ENCODE measurements at places on chromosomes 11 and 22. TPM values are rescaled to one million over a fixed set of nuclear protein-coding genes. Genes with fewer than 3 reads are reported as not detected.

DNA sequence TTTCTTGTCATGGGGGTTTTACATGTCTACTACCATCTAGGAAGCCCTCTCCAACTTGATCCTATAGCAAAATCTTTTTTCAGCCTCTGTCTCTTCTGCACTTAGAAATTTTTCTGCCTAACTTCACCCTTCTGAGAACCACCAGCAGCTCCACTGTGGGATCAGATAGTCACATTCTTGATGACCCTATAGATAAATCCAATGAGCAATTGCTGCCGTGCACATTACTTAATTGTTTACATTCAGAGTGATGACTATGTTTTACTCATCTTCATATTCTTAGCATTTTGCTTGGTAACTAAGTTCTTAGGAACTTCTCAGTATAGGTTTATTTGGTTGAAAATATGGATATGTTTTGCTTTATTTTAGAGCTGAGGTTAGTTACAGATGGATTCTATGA is 12.4 kb upstream of the ETS1 start:
- no peaks in the 10 kb centered on the region for H3K4me1 ChIP-seq
- no peaks in the 10 kb centered on the region for H3K36me3 ChIP-seq
- DNase-seq, result no peak
- H3K27me3 ChIP-seq, result no peaks in the 10 kb centered on the region
- no peak overlapping the region for H3K4me3 ChIP-seq

- H3K4me1 ChIP-seq, result peaks cover 17% of the 10 kb centered on the region
- H3K36me3 ChIP-seq, result no peaks in the 10 kb centered on the region
- peak overlapping the region; percentile 28 for H3K27ac ChIP-seq
- no peak overlapping the region for H3K4me3 ChIP-seq
Observed at GRCh38 chr11:12169822-12170221, 59.4 kb downstream of the MICAL2 start.

DNA sequence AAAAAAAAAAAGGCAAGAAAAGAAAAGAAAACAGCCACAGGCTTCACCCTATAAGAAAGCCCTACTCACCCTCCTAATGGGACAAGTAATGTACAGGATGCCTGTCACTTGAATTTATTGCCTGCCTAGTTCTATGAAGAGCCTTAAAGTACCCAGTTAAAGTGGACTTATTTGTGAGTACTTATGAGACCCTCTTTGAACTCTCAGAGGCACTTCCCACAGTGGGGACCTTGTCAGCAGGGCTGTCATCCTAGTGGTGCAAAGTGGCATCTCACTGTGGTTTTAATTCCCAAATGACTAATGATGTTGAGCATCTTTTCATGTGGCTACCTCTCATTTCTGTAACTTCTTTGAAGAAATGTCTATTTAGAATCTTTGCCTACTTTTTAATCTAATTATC is 41.8 kb upstream of the BARX2 start:
- no peak overlapping the region for H3K27ac ChIP-seq
- no peaks in the 10 kb centered on the region for H3K27me3 ChIP-seq

DNA sequence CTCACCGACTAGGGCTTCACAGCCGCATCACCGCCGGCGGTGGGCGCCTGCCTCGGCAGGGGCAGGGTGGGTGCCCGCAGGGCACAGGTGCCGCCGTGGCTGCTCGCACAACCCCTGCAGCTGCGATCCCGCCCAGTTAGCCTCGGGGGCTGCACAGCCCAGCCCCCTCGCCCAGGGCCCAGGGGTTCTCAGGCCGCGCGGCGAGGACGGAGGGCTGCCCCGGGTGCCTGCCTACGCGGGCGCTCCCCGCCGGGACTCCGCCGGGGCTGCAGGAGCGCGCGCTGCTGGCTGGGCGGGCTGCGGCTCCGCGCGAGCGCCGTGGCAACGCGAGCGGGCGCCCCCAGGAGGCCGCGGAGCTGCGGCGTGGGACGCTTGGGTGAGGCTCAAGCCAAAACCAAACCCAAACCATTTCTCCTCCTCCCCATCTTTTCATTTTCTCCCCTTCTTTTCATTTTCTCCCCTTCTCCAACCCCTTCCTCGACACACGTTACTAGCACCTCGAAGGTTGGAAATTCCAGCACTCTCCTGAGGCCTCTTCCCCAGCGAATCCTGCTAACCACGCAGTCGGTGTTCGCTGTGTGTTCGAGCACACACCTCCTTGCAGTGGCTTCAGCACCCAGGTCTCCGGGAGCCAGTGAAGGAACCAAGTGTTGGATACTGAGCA is at the start of gene MICAL3:
TSS of gene MICAL3 (minus strand) at position 286 of the 664 bp plus-strand sequence. CDS start 117,749 bp downstream, outside the sequence.
- peak within 1 kb of the TSS; percentile 44 for H3K27ac ChIP-seq
- H3K4me1 ChIP-seq, result peaks cover 17% of the 10 kb centered on the region
- peak within 1 kb of the TSS; percentile 43 for H3K4me3 ChIP-seq
- H3K36me3 ChIP-seq, result no peaks in the 10 kb centered on the region
- no peaks in the 10 kb centered on the region for H3K27me3 ChIP-seq
- peak; percentile 65 for DNase-seq

- H3K4me3 ChIP-seq, result no peak overlapping the region
- H3K27ac ChIP-seq, result no peak overlapping the region
- H3K36me3 ChIP-seq, result no peaks in the 10 kb centered on the region
- H3K27me3 ChIP-seq, result no peaks in the 10 kb centered on the region
Observed at GRCh38 chr11:59088162-59088561, 2.1 kb downstream of the GLYATL1B start.

- H3K4me1 ChIP-seq, result no peaks in the 10 kb centered on the region
- no peak overlapping the region for H3K27ac ChIP-seq
- no peaks in the 10 kb centered on the region for H3K27me3 ChIP-seq
- DNase-seq, result no peak
- no peak overlapping the region for H3K4me3 ChIP-seq
Observed at GRCh38 chr22:48566741-48567140, 1260.9 kb downstream of the BRD1 start.

DNA sequence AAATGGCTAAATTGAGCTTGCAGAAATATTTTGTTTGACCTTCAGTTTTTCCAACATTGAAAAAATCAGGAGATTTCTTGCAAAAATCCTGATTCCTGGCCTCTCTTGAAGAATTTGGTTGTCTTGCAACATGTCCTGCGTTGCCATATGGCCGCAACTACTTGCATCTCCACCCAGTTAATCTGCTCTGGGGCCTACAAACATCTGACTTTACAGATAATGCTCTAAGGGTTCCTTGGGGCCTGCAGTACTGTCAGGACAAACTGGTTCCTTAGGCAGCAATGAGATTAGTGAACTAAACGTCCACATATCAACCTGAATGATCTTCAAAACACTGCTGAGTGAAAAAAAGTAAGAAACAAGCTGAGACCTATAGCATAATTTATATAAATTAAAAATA is 36.6 kb upstream of the FEZ1 start:
- H3K36me3 ChIP-seq, result no peaks in the 10 kb centered on the region
- no peaks in the 10 kb centered on the region for H3K27me3 ChIP-seq
- no peak overlapping the region for H3K4me3 ChIP-seq
- DNase-seq, result no peak
- H3K27ac ChIP-seq, result no peak overlapping the region

Gene MS4A5
- not detected for total RNA-seq

Gene CPT1B
- 9.7 TPM for total RNA-seq

Gene DTX4
- 29.3 TPM for total RNA-seq

Gene FXYD6
- total RNA-seq, result 58.6 TPM

Data from thyroid gland (tissue), 4 donors.